ENCODE measurements at places on chromosomes 7 and 10.

DNA sequence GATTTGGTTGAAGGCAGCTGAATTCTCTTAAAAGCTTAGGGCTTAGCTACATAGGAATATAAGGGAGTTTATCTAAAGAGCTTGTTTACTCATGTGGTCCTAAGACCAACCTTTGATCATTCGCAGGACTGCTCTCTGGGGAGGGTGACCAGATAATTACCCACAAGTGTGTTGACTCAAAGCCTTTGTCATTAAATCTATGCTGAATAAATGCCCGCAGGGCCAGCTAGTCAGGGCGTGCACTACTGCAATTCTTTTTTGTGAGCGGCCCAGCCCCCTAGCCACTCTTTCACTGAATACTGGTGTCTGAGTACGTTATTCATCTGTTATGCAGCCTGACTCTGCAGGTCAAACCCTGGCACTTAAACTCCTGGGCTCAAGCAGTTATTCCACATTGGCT lies 69.6 kb downstream of the AKAP9 start:
- no peak for DNase-seq

DNA sequence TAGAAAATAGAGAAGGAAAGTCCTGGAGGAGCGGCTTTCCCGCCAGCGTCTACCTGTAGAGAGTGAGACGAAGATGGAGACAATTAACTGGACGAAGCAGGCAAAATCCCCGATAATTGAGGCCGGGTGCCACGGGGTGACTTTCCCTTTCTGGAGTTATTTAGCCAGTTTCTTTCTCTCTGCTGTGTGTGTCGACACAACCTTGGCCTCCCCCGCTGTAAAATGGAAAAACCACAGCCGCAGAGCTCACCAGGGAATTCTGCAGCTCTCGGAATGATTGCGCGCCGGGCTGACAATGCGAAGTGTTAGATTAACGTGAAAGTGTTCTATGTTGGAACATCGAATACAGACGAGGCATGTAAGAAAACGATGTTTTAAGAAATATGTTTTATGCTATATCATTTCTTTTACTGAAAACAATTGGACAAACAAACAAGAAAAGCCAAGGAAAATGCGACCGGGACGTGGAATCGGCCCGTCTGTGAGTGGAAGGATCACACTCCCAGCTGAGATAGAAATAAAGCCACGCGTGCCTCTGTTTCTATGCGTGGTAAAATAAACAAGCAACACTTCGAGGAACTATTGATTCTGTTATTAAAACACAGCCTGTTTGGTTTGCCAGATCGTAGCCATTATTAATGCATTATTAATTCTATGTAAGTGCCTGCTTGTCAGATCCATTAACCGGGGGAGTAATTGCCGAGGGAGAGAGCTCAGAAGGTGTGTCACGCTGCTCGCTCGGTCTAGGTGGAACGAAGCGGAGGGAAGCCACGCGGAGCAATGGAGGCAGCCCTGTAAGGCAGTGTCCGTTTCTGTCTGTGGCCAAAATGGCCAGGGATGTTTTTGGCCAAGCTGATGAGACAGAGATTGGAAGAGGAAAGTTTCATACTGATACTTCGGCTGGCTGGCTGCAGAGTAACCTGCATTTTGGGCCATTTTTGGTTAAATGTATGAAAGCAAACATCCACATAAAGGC lies 129.4 kb downstream of the DNAJB6 start:
- no peak for DNase-seq

GRCh38 chr10:20313665-20314064 lies 497.4 kb downstream of the PLXDC2 start:
- DNase-seq, result no peak

- no peak for DNase-seq
Observed at GRCh38 chr7:5283421-5284303, 919 bp downstream of the SLC29A4 start.

GRCh38 chr10:78686444-78687060 lies 382.2 kb upstream of the ZMIZ1 start:
- no peak for DNase-seq

All from activated naive CD4-positive, alpha-beta T cell treated with anti-CD3 and anti-CD28 coated beads, Interleukin-2, amount 50 U/mL, for 72 hours (primary cell).